ENCODE measurements at places on chromosomes 13 and 19.
A peak's percentile ranks its signal among the peaks of the same experiment; 100 is the strongest.

DNA sequence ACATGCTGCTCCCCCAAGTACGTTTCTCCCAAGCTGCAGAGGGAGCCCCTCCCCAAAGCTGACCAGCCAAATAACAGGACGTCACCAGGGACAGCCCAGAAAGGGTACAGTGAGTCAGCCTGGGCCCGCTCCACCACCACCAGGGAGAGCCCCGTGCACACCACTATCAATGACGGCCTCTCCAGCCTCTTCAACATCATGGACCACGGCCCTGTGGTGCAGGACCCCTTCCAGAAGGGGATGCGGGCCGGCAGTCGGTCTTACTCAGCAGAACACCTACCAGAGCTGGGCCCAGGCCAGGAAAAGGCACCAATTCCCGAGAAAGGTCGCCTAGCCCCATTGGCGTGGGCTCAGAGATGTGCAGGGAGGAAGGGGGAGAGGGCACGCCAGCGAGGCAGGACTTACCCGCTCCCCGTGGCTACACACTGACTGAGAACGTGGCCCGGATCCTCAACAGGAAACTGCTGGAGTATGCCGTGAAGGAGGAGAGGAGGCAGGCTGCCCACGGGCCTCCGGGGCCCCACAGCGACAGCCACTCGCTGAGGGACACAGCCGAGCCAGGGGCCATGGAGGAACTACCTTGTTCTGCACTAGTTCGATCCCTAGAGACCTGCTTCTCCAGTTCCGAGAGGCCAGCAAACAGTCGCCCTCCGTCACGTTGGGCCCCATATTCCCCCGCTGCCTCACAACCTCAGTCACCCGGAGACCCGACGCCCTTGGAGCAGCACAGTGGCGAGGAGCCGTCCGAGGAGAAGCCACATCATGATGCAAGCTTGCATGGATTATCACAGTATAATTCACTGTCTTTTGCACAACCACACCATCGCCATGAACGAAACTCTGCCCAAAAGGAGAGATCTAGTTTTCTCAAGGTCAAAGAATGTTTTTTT, 815.9 kb upstream of the KLHL1 start:
- no peak for DNase-seq

DNA sequence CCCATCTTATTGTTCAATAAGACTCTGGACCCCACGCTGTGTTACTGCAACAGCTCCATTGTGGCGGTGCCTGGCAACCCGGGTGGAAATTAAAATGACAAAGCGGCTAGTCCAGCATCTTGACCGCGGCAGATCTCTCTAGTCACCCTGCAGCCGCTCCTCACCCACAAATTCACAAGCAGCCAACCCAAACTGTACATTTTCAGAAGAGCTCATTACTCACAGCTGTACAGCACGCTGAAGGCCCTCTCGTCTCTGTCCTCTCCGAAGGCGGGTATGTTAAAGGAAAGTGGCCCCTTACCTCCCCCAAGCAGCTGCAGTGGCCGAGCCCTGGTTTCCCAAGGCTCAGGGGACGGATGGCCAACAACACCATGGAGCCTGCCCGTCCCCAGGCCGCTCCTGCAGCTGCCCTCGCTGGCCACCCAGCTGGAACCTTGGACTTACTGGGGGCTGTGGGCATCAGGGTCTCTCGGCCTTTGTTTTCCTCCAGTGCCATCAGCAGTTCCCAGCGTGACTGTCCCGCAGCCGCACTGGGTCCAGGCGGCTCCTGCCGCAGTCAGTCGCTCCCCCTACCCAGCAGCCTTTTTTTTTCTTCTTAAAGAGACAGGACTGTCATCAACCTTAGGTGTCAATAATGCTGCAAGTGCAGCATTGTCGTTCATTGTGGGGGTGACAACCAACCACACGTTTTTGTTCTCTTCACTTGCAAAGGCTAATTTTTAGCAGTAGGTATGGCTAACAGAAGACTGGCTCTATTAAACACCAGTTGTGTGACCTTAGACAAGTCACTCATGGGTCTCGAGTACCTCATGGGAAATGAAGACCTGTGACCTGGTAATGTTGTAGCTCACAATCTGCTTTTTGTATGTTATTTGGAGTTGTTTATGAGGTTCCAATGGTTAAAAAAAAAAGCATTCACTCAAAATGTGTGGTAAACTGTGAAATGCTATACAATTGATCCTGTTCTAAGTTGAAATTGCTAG, at the start of gene SACS:
SACS (minus strand) TSS at position 532 of the 983 bp plus-strand sequence. CDS start 22,463 bp downstream, outside the sequence.
- DNase-seq: no peak

DNA sequence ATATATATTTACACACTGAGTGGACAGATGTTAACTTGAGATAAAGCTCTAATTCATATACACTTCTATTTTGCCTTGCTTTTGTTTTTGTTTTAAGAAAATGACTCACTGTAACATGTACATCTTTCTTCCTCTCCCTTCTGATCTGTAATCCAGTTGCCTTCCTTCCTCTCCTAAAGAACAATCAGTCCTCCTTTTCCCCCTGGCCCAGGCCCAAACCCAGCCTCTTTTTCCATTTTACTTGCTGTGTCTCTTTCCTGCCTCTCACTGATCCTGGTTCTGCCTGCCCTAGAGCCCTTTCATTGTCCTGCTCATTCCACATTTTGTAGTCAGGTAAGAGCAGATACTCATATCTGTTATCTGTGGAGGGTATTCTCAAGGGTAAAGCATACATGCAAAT, 50.8 kb downstream of the ZAR1L start:
- no peak for DNase-seq

DNA sequence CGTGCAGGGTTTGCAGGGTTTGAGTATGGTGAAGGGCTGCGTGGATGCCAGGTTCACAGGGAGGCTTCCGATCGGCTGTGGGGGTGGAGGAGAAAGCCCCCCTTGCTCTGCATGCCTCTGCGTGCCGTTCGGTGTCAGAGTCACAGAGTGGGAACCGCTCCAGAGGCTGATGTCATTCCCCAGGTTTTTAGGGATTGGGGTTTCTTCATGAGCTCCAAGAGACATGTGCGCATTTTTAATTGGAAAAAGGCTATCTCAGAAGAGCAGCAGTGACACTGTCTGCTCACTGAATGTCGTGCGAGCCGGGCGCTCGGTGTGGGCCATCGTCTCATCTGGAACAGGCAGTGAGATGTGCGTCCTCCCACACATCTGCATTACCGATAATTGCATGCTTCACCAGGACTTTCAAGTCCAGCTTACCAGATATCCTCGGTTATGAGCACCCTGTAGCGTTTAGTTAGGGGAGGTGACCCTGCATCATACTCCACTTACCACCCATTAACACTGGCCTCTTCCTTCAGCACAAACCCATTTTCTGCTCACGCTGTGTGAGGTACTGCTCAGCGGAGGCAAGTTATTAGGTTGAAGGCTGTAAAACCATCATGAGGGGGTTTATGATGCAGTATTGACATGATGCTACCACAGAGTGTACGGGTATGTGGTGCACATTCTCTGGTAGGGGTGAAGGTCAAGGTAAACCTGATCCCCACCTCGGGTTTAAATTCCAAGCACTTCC, 1.7 kb downstream of the MCF2L start:
- no peak for DNase-seq

- DNase-seq: no peak
These were observed 91.8 kb upstream of the TSC22D1 start for GRCh38 chr13:44667943-44668342.

GRCh38 chr19:3612901-3613741, 6.4 kb upstream of the TBXA2R start:
- no peak for DNase-seq

GRCh38 chr19:32864318-32865007, 5.1 kb downstream of the SLC7A9 start:
- DNase-seq: no peak

DNA sequence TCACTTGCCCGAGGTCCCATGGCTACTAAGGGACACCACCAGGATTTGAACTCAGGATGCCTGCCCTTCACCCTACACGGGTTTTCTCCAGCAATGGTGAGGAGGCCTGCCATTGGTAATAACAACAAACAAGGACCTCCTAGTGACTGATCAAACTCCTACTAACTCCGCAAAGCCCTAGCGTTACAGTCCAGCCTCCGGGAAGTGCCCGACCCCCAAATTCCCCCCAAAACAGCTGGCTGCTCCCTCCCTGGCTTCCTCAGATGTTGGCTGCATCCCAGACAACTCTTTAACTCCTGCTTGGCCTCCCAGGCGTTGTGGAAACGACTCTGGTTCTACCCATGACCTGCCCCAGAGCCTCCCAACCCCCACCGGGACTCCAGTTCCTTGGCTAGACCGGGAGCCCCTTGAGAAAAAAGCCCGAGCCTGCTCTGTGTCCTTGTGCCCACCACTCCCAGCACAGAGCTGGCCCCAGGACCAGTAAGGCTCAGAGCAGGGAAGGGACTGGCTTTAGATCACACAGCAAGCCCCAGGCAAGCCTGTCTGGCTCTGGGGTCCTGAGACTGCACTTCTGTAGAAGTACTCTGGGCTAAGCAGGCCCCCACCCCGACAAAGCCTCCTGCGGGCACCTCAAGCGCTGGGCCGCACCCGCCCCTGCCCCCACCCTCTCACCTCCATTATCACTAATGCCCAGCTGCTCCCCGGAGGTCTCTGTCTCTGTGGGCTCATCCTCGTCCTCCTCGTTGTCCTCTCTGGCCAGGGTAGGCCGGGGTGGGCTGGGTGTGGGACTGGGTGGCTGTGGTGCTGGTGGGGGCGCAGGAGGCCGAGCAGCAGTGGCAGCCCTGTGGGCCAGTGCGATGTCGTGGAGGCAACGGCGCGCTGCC, 4.7 kb downstream of the AKT1S1 start:
- DNase-seq: no peak

- DNase-seq: peak; percentile 58
These were observed 64.0 kb downstream of the SERP2 start for GRCh38 chr13:44437356-44438233.

DNA sequence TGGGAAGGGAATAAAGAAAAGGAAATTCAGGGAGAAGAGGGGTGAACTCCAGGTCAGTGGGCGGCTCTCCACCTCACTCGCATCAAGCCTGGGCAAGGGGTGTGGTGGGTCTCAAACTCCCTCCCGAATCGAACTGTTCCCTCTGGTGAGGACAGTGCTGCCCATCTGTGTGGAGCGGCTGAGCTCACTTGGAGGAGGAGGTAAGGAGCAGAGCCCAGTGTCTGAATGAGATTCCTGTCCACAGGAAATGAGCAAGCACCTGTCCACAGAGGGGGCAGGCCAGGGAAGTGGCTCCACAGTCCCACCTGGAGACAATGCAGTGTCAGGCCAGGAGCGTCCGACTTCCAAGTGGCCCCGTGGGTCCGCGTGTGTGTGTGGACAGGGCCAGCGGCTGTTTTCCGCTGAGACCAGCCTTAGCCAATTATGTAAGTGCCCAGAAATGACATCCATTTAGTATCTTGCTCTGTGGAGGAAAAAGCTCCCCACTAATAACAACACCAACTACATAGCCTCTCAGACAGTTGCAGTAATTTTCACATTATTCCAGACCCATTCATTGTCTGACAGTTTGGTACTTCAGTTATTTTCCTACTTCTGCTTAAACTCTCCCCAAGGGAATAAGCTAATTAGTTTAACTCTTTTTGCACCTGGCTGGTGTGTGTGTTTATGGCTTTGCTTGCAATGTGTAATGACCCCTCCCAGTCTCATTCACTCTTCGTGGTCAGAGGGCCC, 114.6 kb downstream of the SOX1 start:
- no peak for DNase-seq

DNA sequence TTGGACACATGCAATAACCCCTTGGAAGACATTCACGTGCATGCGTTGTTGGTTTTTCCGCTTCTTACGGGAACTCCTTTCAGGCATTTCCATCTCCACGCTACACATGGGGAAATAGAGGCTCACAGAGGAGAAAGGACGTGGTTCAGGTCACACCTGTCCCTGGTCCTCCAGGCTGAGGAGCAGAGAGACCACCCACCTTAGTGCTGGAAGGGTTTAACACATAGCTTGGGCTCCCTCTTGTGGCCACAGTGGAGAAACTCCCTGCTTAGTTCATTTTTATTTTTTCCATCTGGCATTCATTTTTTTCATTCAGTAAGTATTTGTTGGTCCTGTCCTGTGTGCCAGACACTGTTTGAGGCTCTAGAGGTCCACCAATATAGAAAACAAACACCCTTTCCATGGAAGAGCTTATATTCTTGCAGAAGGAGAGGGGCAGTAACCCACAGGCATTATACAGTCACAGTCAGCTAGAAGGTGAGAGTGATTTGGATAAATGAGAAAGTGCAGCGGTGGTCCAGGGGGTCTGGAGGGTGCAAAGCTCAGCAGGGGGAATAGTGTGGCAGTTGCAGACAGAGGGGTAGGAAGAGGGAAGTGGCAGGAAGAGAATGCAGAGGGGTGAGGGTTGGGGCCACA, 24.2 kb upstream of the TTYH1 start:
- peak; percentile 59 for DNase-seq

- DNase-seq: no peak
These were observed 49.9 kb downstream of the UGGT2 start for GRCh38 chr13:96003304-96003703.

DNA sequence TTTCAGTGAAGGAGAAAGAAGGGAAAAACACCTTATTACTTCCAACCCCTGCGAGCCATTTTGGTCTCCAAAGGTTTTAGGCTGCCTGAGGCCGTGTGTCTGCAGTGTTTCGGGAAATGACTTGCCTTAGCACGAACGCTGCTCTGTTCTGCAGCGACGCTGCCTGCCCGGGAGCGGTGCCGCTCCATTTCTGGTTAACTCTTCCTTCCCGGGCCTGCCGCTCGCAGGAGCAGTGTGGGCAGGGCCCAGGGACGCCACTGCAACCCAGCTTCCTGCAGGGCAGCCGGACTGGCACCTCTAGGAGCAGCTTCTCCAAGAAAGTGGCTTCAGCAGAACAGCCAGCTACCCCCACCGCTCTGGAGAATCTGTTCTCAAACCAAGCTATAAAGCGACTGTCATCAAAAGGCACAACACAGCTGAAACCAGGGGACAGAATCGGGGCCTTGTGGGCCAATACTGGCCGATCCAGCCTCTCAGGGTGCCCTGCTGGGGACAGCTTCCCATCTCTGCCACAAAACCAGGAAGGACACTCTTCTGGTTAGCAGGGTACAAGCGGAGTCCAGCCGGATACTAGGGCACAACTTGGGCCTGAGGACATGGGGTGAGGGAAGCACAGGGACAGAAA, 72.2 kb downstream of the KCTD15 start:
- DNase-seq: no peak

GRCh38 chr13:27541386-27541785, 78.9 kb downstream of the LNX2 start:
- no peak for DNase-seq

- no peak for DNase-seq
These were observed 140.0 kb downstream of the DACH1 start for GRCh38 chr13:71727042-71727441.

GRCh38 chr19:38944981-38945506, 14.3 kb downstream of the MRPS12 start:
- DNase-seq: no peak

DNA sequence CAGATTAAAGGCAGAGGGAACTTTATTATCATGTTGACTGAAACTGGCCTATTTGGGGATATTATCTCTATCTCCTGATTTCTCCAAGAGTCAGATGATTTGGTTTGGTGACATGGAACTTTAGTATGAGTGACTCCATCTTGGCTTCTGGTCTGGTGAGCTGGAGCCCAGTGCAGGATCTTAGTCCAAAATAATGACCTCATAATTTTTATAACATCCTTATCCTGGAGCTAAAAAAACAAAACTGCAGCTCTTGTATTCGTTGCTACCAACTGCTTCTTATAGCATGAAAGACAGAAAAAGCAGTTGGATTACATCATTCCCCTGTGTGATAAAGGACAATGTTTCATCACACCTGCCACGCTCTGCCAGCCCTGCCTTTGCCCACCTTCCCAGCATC, 39.3 kb upstream of the RNF17 start:
- DNase-seq: no peak

Data from naive thymus-derived CD4-positive, alpha-beta T cell (primary cell).